ENCODE measurements at places on chromosomes 3 and 15.

- no peak for DNase-seq
These were observed 103.8 kb downstream of the GALK2 start for GRCh38 chr15:49273734-49274318.

DNA sequence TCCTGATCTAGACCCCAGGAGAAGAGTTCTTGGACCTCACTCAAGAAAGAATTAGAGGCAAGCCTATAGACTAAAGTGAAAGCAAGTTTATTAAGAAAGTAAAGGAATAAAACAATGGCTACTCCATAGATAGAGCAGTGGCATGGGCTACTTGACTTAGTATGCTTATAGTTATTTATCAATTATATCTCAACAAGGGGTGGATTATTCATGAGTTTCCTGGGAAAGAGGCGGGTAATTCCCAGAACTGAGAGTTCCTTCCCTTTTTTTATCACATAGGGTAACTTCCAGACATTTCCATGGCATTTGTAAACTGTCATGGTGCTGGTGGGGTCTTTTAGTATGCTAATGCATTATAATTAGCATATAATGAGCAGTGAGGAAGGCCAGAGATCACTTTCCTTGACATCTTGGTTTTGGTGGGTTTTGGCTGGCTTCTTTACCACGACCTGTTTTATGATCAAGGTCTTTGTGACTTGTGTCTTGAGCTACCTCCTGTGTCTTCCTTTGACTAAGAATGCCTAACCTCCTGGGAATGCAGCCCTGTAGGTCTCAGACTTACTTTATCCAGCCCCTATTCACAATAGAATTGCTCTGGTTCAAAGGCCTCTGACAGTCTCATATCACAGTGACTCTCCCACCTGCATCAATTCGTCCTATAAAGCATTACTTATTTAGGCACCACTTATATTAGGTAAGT is 35.3 kb upstream of the PLSCR2 start:
- no peak for DNase-seq

DNA sequence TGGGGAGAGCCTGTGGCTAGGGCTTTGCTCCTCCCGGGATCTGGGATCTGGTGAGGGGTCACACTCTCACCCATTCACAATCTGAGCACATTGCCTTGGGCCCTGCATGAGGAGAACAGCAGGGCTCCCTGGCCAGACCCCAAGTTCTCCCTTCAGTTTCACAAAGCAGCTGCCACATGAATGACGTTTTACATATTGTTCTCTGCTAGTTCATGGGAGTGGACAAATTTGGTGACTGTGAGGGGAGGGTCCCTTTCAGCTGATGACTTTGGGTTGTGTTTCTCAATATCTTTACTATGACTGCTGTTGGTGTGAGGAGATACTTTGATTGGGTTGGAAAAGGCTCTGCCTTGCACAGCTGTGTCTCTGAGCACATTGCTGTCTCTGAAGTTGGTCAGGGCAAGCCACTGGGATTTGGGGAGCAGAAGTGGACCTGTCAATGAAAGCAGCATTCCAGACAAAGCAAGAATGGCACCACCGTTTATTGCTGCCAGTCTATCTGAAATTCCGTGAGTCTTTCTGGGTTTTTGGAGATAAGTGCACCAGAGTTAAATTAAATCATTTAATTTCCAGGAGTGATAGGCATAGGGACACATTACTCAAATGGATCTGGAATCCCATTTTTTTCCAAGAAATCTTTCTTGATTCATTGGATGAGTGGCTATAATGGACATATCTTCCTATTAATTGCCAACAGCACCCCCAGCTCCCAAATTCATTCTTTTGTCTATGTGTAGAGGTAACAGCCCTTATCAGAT is 10.3 kb downstream of the TIMP4 start:
- no peak for DNase-seq

- DNase-seq = no peak
These were observed 18.6 kb downstream of the THSD4 start for GRCh38 chr15:71133747-71134472.

GRCh38 chr3:183400352-183400751 is 28.1 kb downstream of the MCF2L2 start:
- DNase-seq = no peak

Measured in CD4-positive, alpha-beta T cell treated with Interleukin-21 for 1 hour (primary cell).